Stimulated activated CD8-positive, alpha-beta memory T cell treated with anti-CD3 and anti-CD28 coated beads, Interleukin-15, amount 100 ng/mL, for 4 hours (primary cell): ENCODE measurements at places on chromosomes 4 and X.

GRCh38 chr4:147747787-147748454, 16.0 kb downstream of the ARHGAP10 start:
- DNase-seq = no peak

GRCh38 chr4:181860157-181860556, 383.0 kb upstream of the TENM3 start:
- DNase-seq = no peak

DNA sequence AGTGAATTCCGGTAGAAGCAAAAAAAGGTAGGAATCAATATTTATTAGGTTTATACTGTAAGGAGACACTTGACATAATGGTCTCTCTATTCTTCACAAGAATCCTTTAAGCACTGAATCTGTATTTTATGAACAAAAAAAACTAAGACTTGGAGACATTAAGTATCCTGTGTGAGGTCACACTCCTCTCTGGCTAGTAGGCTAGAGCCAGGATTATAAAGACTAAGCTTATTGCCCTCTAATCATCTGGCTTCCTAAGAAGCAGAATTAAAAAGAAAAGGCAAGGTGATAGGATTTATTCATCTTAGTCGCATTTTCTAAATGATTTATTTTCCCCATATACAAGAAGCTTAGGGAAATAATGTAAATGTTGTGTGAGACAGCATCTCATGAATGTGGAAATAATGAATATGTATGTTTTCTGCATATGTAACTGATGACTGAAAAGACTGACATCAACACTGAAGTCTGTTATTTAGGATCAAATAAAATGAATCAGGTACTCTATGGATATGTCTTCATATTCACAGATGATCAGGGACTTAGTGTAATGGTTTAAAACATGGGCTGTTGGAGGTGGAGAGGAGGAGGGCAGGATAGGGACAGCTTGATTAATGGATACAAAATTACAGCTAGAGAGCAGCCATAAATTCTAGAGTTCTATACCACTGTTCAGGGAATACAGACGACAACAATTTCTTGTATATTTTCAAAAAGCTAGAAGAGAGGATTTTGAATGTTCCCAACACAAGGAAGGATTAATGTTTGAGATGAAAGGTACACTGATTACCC, 30.4 kb upstream of the PRKG2 start:
- DNase-seq = no peak

DNA sequence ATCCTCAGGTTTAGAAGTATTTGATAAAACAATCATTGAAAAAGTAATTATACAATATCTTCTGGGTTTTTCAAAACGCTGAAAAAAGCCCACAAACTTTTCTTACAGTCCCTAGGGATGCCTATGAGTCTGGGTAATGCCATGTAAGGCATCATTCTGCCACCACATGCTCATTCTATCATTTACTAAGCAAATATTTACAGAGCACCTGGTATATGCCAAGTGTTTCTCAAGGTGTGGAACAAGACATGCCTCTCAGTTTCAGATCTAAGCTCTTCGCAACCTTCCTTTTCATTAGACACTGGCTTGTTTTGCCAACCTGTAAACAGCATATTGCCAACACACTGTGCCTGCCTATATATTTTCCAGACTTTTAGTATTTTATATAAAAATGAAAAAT, 17.7 kb downstream of the MID1 start:
- DNase-seq = no peak

DNA sequence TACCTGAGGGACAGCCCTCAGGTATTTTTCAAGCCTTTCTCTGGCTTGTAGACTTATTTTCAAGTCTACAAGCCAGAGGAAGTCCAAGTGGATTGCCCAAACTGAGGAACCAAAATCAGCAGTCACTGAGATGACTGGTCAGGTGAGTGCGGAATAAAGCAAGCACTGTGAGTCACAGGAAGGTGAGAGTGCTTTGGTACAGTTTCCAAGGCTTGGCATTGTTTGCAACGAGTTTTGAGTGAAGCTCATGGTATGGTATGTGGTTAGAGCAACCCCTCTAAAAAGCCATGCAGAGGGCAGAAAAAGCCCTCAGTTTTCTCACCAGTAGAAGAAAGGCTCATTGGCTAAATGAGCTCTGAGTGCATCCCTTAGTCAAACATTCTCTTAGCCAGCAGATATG, 112.8 kb upstream of the EOLA2 start:
- no peak for DNase-seq
